SJSA1 (cell line): ENCODE measurements at places on chromosomes 6 and 20. TPM values are rescaled to one million over a fixed set of nuclear protein-coding genes. Genes with fewer than 3 reads are reported as not detected.

- DNase-seq: no peak
These were observed 8.6 kb upstream of the HECA start for GRCh38 chr6:139126255-139126654.

DNA sequence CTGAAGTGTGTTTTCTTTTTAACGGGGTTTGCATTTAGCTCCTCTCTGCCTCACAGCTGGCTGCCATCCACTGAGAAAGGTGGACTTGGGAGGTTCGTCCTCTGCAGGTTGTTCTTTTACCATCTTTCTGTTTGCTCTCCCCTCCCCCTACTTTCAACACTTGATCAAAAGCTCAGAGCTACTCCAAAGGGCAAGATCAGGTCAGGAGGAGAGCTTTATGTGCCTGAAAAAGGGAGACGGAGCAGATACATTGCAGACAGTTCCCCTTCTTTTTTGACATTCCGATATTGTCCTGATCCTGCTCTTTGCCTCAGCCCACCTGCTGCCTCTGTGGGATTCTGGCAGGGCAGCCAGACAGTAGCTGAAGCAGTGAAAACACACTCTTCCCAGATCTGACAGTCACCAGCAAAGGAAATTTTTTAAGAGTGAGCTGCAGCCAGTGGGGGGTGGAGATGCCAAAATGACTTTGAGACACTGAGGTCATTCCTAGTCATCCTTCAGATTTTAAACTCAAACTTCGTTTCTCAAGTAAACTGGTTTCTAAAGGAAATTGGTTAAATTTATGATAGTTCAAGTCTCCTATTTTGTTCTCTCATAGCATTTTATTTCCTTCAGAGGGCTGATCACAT is 26.5 kb downstream of the SMLR1 start:
- no peak for DNase-seq

DNA sequence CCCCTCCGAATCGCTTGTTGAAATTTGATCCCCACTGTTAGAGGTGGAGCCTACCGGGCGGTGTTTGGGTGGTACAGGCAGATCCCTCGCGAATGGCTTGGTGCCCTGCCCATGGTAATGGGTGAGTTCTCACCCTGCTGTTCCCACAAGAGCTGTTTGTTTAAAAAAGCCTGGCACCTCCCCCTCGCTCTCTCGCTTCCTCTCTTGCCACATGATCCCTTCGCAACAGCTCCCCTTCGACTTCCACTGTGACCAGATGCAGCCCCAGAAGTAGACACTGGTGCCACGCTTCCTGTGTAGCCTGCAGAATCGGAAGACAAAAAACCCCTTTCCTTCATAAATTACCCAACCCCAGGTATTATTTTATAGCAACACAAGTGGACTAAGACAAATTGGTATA is 292.2 kb upstream of the QKI start:
- DNase-seq: no peak

Gene KCNK5
- not detected in 2 replicates for total RNA-seq

DNA sequence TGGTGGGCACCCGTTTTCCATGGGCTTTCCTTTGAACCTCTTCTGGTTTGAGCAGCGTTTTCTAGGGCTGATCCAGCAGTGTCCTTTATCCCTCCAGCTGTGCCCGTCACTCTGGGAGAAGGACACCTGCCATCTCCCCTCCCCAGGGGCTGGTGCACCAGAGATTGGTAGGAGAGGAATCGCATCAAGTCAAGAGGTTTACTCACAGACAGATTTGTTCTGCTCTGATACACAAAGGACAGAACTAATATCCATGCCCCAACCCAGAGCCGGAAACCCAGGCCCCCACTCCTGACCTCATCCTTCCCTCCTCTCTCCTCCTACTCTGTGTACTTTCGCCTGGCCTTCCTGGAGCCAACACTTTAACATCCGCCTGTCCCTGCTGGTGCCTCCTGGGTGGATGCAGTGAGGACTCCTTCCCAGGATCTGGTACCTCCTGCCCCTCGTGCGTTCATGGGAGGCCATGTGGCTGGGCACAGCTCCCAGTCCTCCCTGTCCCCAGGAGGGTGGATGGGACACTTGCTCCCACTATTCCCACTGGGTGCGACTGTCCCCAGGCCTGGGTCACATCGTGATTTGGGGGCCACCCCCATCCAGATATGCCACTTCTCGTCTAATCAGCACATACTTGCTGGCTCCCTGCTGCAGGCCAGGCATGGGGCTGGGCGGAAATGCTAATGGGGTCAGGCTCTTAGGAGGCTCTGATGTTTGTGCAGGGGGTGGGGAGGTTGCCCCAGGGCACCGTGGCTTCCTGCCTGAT is 286.3 kb downstream of the CDH4 start:
- DNase-seq: no peak
